Effector memory CD4-positive, alpha-beta T cell (primary cell): ENCODE measurements at places on chromosomes 11 and 22.

- DNase-seq = no peak
These were observed 146.7 kb downstream of the SPATA19 start for GRCh38 chr11:133698654-133699053.

DNA sequence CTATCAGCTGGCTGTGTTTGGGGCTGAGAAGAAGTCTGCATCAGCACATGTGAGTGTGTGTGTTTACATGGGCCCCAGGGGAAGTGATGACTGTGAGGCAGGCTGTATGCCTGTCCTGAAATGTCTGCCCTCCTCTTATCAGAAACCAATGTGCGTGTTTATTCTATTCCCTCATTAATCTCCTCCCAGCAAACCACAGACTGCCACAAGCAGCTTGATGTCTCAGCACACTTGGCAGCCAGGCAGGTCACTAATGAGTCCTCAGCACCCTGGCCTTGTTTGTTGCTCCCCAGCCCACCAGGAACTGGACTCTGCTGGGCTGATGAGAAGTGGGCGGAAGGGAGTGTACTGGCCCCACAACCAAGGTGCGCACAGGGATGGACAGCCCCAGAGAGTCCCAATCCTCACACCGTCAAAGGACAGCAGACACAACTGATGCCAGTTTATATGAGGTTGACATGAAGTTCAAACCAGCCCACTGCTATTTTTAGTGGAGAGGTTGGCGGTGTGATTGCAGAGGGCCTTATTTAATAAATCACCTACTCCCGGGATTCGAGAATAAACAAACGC, 225.8 kb downstream of the ETS1 start:
- no peak for DNase-seq

- no peak for DNase-seq
These were observed 735.0 kb downstream of the BRD1 start for GRCh38 chr22:49092716-49093115.

- DNase-seq = no peak
These were observed 49.7 kb downstream of the LIF start for GRCh38 chr22:30196880-30197336.

DNA sequence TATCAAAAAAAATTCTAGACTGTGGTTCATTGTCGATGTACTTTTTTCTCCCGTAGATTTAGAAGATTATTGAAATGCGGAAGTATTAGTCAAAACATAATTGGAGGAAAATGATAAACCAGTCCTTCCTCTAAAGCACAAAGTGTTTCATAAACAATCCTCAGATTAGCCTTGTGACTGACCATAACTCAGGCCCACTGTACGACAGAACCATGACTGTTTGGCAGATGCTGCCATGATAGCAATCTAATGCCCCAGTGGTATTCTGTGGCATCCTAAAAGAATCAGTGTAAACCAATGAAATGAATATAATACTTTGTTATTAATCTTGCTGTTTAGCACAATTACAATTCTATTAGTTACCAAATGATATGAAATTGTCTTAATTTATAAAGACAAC, 127.0 kb upstream of the CTSC start:
- DNase-seq = no peak

DNA sequence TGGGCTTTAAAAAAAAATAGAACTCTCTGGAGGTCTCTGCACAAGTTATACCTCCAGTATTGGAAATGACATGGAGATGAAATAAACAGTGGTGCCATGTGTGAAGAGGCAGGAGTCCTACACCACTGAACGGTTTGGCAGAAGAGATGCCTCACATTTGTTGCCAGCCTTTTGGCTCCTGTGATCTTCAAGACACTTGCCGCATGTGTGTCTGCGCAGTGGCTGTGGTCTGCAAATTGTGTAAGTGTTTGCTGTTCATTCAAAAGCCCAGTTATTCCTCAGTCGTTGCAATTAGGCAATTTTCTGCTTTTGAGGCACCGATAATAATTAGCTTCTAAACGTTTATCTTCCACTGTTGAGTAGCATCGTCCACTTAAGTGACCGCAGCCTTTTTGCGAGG, 319.1 kb downstream of the BRD1 start:
- no peak for DNase-seq

- DNase-seq = no peak
These were observed 54.6 kb downstream of the PLEKHA7 start for GRCh38 chr11:16959602-16960001.

DNA sequence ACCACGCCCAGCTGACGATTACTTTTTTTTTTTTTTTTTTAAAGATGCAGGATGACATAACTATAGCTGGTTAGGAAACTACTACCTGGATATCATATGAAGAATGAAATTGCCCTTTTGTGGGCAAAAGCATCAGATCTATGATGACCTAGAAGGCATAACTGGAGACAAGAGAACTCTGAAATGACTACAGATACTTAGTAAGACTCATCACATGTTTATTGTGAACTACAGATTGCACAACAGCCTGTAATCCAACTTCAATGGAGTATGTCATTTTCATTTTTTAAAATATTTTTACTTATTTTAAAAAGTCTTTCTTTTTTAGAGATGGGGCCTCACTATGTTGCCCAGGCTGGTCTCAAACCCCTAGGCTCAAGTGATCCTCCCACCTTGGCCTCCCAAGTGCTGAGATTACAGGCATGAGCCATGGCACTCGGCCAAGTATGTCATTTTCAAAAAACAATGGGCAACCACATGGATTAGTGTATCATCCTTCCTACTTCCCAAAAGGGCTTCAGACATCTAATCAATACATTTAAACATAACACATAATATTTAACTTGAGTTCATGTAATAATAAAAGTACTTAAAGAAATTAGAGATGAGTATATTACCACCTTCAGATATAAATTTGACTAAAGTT, 3.3 kb downstream of the MTMR2 start:
- no peak for DNase-seq

DNA sequence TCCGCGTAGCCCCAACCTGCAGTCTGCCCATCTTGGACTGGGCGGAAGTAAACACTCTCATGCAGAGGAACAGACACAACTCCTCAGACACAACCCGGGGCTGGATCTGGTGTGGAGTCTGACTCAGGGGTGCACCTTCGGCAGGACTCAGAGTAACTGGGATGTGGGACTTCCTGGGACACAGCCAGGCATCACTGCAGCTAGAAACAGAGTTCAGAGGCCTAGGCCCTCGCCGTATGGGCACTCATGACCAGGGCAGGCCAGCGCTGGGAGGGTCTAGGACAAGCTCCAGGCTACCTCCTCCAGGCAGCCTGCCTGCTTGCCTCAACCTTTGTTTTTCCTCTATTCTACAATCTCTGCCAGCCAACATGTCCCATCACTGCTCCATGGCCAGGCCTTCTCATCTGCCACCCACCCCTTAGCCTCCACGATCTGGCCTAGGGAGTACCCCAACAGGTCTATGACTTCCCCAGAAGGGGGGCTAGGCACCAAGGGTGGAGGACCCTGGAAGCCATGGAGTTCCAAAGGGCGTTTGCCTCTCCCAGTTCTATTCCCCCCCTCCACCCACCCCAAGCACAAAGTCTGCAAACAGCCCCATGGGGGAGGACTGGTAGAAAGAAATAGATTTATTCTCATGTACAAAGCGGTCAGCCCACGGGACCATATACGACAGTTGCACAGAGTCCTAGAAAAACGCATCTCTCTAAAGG, 98.5 kb downstream of the PDE2A start:
- DNase-seq = no peak

- no peak for DNase-seq
These were observed 48.0 kb downstream of the YAP1 start for GRCh38 chr11:102158164-102158735.

GRCh38 chr11:84947970-84948580, 679.1 kb downstream of the DLG2 start:
- no peak for DNase-seq

DNA sequence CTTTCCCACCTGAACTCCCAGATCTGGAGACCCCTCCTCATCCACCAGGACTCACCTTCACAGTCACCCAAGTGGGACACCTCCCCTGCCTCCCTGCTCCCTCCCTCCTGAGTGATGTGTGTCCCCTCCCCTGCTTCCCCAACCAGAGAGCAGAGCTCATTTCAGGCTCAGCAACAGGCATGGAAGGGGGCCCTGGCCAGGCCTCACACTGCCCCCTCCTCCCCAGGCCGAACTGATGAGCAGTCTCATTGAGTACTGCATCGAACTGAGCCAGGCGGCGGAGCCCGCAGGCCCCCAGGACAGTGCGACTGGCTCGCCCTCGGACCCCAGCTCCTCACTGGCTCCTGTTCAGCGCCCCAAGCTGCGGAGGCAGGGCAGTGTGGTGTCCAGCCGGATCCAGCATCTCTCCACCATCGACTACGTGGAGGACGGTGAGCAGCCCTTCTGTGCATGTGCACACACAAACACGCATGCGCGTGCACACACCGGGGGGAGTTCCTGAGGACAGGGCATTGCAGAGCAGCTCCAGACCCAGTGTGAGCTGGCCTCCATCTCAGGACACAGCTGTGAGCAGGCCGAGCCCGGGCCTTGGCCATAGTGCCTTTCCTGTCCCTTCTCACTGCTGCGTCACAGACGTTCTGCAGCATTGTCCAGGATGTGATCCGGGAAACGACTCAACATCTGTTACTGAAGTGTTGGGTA, 17.8 kb upstream of the NEAT1 start:
- DNase-seq = no peak

- peak; percentile 44 for DNase-seq
These were observed 15.9 kb downstream of the CRELD2 start for GRCh38 chr22:49934160-49934890.

DNA sequence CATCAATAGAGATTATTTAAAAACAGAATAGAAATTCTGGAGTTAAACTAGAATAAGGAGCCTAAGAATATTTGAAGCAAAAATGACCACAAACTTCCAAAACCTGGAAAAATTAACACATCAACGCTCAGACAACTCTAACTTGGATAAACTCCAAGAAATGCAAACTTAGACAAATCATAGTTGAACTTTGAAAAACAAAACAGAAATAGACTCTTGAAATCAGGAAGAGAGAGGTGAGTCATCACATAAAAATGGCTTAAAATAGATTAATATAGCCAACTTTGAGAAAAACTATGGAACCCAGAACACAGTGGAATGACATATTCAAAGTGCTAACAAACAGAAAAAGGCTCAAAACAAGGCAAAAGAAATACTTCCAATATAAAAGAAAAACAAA, 974.2 kb downstream of the JRKL start:
- DNase-seq = no peak

- no peak for DNase-seq
These were observed 214.3 kb downstream of the LRRC4C start for GRCh38 chr11:41245184-41245583.

- no peak for DNase-seq
These were observed 10.7 kb downstream of the CD6 start for GRCh38 chr11:60982184-60982583.

DNA sequence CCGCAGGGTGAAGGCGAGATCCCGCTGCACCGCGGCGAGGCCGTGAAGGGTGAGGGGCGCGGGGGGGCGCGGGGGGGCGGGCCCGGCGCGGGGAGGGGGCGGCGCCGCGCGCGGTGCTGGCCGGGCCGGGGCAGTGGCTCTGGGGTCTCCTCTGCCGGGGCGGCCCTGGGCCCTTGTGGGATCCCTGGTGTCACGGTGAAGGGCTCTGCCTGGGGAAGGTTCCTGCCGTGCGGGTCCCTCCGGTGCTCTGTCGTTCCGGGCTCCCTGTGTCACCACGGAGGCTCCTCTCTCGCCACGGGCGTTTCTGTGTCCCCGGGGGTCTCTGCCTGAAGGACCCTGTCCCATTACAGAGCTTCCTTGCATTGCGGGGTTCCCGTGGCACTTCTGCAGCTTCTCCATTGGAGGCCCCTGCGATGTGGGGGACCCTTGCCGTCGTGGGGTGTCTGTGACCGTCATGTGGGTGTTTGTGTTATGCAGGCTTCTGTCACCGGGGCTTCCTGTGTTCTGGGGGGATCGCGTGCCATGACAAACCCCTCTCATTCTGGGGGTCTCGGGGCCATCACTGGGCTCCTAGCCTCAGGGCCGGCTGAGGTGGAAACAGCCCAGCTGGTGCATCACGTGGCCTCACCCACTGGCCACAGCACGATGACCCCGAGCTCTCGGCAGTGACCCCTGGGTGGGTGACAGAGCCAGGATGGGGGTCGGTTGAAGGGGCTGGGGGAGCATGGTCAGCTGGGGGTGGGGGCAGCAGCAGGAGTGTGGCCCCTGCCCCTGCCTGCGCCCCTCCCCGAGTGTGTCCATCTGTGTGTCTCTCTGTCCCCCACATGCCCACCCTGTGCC, 25.3 kb downstream of the SHANK3 start:
- DNase-seq = no peak

DNA sequence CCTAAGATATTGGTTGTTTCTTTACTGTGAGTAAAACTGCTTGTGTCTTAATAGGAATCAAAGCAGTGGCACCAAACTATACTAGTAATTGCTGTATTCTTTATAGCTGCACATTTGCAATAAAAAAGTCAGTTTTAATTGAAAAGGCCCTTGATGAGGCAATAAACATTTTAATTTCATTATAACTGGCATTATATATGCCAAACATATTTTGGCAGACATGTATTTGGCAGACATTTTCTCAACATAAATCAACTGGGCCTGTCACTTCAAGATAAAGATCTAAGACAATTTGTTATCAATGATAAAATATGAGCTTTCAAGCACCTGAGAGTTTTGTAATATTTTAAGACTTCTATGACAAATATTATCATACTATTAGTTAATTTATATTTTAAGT, 245.7 kb downstream of the SBF2 start:
- DNase-seq = no peak

- no peak for DNase-seq
These were observed 22.7 kb downstream of the BTBD10 start for GRCh38 chr11:13440100-13440855.
